Activated naive CD4-positive, alpha-beta T cell treated with anti-CD3 and anti-CD28 coated beads for 36 hours (primary cell): ENCODE measurements at places on chromosomes 5 and 9. TPM values are rescaled to one million over a fixed set of nuclear protein-coding genes. Genes with fewer than 3 reads are reported as not detected.

Gene GADD45G
- 1.2 TPM for total RNA-seq

Gene SPINK1
- not detected for total RNA-seq

Gene FLT4
- total RNA-seq, result 1.5 TPM

- DNase-seq, result no peak
Measured at GRCh38 chr5:86684222-86684621, 66.5 kb downstream of the COX7C start.

DNA sequence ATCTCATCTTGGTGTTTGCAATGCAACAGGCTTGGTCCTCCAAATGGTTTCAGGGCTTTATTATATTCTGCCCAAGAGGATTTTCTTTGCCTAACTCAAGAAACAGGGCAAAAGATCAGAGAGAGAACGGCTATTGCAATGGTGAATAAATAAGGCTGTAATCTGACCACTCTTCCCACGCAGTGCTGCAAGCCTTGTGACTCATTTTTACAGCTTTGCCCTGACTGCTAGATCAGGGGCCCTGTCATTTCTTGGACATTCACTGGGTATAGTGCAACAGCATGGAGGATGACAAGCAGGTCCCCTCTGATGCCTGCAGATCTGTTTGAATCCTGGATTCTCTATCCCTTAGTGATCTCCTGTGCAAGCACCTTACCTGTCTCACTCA, 459.1 kb downstream of the EBF1 start:
- no peak for DNase-seq

DNA sequence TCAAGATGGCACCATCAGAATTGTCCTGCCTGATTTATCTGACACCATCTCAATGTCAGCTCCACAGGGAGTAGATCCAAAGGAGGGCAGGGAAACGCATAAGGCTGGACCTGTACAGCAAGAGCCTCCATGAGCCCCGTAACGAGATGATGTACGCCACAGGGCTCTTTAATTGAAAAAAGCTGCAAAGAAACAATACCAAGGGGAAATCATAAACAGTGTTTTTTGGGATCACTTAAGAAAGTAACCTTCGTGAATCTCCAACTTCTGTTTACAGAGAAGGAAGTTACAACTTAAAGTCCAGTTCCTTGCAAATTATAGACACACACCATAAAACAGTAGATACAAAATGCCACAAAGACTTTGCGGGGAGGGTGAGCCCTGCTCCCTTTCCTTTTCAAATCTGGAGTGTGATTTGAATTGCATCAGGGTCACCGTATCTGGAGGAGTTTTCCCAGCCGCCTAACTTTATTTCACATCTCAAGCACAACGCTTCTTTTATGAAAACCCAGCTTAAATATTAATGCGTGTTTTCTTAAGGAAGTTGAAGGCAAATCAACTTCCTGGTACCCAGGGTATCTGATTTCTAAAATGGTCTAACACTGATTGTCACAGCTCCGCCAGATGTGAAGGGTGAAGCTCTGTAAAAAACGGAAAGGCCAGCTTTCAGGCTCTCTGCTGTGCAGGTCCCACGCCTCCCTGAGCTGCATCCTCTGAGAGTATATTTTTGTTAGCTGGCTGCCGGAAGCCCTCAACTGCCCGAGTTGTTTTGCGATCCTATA, 88.9 kb downstream of the EBF1 start:
- DNase-seq, result no peak

DNA sequence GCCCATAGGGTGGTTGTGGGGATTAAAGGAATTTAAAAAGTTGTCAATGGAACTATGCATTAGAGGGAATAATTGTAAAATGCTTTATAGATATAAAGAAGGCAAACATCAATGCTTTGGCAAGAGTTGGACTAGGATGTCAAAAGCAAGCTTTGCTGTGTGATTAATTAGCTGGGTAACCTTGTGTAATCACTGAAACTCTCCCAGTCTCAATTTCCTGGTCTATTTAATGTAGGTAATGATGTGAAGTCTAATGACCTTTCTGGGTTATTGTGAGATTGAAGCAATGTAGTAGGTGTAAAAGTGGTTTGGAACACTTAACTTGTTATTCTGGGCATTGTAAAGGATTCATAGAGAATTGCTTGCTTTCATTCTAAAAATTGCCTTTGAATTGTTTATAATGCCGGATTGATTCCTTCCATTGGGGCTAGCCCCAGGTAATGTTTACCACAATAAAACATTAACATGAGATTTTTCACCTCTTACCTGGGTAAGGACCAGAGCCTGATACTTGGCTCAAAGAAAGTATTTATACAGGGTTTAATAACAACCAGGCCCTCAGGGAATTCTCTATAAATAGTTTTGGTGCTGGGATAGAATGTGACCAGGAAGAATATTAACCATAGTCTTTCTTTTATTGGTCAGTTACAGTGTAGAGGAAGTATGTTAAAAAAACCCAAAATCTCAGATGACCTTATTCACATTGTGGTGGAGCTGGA, 30.0 kb upstream of the CLINT1 start:
- DNase-seq, result no peak

DNA sequence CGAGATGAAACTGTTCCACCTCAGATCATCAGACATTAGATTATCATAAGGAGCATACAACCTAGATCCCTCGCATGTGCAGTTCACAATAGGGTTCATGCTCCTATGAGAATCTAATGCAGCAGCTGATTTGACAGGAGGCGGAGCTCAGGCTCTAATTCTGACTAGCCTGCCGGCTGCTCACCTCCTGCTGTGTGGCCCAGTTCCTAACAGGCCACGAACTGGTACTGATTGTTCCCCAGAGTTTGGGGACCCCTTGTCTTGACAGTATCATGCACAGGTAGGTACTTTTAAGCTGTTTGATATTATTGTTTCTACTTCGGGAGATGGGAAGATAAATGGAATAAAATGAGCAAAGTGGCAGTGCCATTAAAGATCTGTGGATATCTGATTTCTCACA, 66.9 kb downstream of the ZCCHC7 start:
- DNase-seq, result peak; percentile 20
